ENCODE measurements at places on chromosomes 13 and 19.

DNA sequence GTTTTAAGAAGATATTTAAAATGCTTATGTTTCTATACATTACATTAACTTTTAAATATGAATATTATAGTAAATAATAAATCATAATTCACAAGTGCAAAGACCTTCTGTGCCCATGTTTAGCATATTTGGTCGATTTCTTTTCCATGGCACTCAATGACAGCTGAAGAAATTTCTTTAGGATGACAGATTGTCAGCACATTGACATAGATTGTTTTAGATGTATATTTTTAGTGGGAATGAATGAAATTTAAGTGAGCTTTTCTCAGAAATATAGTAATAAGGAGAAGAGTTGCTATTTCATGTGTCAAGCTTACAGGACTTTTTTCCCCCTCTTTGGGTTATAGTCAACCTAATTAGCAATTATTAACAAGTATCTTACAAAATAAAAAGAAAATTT, 256.5 kb downstream of the SHISA2 start:
- no peak for DNase-seq

DNA sequence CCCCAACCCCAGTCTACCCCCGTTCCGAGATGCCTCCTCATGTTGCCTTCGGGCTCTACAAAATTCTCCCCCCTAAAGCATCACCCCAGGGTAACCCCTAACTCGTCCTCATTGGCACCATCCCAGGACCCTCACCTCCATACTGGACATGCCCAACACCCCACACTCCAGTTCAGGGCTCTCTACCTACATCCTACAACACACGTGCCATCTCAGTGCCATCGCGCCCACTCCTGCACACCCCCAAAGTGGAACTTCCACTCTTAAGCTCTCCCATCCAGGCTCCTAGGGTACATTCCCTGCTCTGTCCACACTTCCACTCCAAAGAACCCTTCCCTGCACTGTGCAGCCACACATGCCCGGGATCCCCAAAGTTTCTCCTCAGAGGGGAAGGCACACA, 827 bp upstream of the FKRP start:
- DNase-seq: no peak

DNA sequence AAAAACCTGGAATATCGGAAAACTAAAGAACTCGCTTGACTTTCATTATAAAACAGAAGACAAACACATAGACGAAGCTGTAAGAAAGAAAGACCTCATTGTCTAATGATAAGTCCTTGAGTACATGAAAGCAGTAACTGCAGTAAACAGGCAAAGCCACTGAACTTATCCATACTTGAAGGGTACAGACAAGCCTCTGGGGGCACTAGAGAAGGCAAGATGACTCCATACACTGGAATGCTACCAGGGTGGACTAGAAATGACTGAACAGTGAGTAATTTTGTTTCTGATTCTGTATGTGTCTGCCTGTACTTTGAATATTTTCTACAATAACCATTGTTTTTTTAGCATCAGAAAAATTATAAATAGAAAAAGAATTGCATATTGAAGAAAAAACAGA, 507.9 kb downstream of the UQCRFS1 start:
- DNase-seq: peak; percentile 46

DNA sequence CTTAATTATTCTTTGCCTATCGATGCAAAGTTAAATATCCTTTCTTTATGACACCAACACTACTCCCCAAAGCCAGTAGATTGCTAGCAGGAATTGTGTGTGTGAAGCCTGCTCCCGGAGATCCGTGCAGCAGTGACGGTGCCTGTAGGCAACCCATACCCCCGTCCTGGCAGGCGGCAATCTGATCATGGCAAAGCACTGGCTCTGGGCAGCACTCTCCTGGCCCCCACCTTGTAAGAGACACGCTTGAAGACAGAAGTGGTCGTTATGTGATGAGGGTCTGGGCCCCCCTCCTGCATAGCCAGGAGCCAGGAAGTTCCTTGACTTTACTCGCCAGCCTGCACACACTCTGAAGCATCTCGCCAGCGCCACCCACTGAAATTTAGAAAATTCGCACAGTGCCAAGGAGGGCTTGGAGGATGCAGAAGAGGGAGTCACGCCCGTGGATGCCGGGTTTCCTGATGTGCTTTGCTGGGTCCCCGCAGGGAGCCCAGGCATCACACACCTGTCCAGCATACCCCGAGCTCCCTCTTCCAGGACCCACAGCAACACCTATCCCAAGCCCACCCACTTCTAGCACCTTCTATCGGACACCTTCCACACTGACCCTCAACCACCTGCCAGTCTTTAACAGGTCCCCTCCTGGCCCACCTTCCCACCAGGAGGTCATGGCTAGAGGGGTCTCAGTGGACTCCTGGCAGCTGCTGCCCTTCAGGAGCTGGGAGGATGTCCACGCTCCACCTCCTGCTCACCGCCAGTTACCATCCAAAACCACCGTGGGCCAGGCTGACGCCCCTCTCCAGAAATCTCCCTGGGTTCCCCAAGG, 54.5 kb downstream of the CEBPG start:
- no peak for DNase-seq

GRCh38 chr19:45160870-45161737, at the start of gene NKPD1:
TSS of gene NKPD1 (minus strand) at chr19:45160982. CDS start at chr19:45160150, 832 bp downstream.
- no peak for DNase-seq

GRCh38 chr19:6071875-6072274, 38.4 kb downstream of the RFX2 start:
- no peak for DNase-seq

DNA sequence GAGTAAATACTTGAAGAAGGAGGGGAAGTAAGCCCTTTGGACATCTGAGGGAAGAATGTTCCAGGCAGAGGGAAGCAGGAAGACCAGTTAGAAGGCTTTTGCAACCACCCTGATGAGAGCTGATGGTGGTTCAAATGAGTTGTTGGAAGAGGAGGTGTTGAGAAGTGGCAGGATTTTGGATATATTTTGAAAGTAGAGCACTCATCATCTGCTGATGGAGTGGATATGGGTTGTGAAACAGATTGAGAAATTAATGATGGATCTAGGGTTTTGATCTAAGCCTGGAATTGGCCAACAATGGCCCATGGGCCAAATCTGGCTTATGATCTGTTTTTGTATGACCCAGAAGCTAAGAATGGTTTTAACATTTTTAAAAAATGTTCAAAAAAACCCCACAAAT, 230.7 kb downstream of the NDFIP2 start:
- no peak for DNase-seq

- no peak for DNase-seq
Measured at GRCh38 chr13:63299866-63300394, 1884.3 kb upstream of the PCDH20 start.

DNA sequence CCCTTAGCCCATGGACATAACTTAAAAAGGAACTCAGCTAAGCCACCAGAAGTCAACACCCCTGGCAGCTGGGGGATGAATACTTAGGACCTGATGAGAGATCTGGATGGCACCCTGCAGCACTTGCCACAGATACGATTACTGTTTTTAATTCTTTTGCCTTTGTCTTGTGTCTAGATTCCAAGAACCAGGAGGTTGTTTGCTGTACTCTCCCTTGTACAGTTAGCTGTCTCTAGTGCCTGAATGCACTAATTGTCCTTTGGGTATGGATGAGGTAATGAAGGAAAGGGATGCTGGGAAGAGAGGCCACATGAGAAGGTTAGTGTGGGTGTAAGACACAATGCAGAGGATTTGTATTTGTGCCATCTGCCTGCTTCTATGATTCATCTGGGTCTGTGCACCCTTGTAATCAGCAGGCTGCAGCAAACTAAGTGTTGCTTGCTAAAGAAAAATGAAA, 385.8 kb downstream of the KCNRG start:
- no peak for DNase-seq

GRCh38 chr13:43537124-43537523, 249.6 kb downstream of the ENOX1 start:
- no peak for DNase-seq

DNA sequence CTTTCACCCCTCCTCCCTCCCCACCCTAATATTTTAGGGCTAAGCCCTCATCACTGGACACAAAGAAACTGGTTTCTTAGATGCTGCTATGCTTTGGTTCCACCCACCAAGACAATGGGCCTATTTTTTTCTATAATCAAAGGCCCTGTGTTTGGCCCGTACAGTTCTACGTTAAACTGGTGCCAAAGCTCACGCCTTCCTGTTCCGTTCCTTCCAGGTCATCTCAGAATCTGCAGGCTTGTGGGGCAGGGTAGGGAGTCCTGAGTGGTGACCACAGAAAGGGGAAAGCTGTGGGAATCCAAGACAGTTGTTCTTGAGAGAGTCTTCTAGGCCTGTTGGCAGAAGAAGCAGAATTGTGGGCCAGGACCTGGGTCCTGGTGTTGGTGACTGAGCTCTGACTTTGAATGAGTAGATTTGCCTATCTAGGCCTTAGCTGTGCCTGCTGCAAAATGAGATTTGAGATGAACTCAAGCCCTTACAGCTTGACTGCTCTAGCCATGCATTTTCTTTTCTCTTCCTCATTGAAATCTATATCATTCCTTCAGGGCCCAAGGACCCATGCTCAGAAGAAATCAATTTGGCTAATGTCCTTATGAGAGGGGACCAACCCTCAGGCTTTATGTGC, 19.1 kb upstream of the CXCL17 start:
- no peak for DNase-seq

- DNase-seq: no peak
Measured at GRCh38 chr19:50501568-50502475, 9.2 kb downstream of the JOSD2 start.

GRCh38 chr13:39263033-39263432, 224.8 kb downstream of the NHLRC3 start:
- peak; percentile 14 for DNase-seq

DNA sequence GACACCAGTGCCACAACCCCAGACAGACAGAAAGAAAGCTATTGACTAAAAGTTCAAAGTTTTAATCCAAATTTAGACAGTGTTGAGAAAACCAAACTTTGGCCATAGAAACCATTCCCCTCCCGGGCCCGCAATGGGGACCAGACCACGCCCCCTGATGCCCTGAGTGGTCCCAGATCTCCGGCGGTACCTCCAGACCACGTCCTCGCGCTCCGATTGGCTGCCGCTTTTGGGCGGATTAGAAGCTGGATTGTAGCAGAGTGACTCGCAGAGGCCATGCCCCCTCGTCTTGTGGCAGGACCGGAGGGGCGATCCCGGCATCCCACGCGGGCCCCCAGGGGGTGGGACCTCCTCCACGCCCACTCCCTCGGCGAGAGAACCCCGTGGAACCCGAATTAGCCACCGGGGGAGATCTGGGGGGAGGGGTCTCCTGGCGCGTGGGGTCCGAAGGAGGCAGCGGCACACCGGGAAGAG, 797 bp upstream of the HSD17B14 start:
- DNase-seq: peak; percentile 89

- DNase-seq: no peak
Measured at GRCh38 chr19:42003506-42004294, 9.7 kb upstream of the ATP1A3 start.

- no peak for DNase-seq
Measured at GRCh38 chr13:105463011-105463501, 1072.4 kb downstream of the EFNB2 start.

DNA sequence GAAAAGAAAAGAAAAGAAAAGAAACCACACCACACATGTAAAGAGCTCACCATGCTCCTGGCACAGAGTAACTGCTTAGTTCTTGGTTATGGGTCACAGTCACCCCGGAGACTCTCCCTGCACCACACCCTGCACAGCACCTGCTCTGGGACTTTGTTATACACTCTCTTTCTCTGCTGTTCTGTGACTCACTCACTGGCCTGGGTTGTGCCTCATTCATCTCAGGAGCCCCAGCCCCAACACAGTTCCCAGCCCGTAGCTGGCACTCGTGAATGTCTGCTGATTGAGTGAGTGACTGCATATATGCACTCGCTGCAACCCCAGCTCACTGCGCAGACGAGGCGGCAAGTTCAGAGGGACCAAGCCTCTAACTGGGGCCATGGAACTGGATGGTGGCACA, 22.9 kb upstream of the ZNF507 start:
- DNase-seq: no peak

DNA sequence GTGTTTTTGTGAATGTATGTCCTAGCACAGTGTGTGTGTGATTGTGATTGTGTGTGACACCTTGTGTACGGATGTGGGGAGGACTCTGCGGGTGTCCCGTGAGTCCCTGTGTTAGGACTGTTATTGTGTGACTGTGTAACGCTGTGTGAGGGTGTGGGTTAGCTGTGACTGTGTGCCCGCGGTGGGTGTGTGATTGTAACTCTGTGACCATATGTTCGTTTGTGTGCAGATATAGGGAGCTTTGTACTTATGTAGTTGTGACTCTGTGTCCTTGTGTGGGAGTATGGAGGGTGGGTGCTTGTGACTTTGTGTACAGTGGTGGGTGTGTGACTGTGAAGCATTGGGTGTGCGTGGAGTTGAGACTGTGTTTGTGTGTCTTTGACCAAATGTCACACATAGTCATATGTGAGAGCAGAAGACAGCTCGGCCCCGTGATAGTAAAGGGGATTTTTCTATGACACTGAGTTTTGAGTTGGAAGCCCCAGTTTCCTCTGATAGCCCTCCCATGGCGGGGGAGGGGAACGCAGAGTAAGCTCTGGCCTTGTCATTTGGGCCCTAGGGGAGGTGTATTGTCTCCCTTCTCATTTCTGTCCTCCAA, 949 bp upstream of the ZNF260 start:
- peak; percentile 17 for DNase-seq

GRCh38 chr19:16327169-16327475, 2.5 kb downstream of the KLF2 start:
- DNase-seq: no peak

GRCh38 chr13:101942038-101942437, 459.8 kb downstream of the FGF14 start:
- peak; percentile 35 for DNase-seq

GRCh38 chr13:86892330-86892729, 778.8 kb upstream of the SLITRK5 start:
- no peak for DNase-seq

- DNase-seq: no peak
Measured at GRCh38 chr13:74825152-74825937, 656.6 kb downstream of the TBC1D4 start.

GRCh38 chr19:31438401-31439269, 89.4 kb upstream of the TSHZ3 start:
- no peak for DNase-seq

DNA sequence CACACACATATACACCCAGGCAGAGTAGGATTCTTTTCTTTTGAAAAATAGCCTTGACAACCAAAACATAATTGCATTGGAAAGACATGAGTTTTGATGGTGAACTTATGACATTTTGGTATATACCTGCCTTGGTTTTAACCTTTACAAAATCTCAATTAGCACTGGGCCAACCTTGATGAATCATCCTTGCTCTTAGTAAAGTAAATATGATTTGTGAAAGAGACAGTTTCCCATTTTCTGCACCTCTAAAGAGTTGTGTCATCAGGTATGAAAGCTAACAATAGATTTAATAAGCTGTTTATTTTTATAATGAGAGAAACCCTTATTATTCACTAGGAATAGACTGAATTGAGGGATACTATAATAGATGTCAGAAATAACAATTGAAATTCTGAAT, 15.7 kb upstream of the ENOX1 start:
- no peak for DNase-seq

- DNase-seq: no peak
Measured at GRCh38 chr19:41542622-41543021, 33.3 kb upstream of the CEACAM21 start.

GRCh38 chr19:34834472-34835061, 61.6 kb upstream of the ZNF599 start:
- no peak for DNase-seq
